HuH-7 (cell line): ENCODE measurements at places on chromosomes 11 and 22.

DNA sequence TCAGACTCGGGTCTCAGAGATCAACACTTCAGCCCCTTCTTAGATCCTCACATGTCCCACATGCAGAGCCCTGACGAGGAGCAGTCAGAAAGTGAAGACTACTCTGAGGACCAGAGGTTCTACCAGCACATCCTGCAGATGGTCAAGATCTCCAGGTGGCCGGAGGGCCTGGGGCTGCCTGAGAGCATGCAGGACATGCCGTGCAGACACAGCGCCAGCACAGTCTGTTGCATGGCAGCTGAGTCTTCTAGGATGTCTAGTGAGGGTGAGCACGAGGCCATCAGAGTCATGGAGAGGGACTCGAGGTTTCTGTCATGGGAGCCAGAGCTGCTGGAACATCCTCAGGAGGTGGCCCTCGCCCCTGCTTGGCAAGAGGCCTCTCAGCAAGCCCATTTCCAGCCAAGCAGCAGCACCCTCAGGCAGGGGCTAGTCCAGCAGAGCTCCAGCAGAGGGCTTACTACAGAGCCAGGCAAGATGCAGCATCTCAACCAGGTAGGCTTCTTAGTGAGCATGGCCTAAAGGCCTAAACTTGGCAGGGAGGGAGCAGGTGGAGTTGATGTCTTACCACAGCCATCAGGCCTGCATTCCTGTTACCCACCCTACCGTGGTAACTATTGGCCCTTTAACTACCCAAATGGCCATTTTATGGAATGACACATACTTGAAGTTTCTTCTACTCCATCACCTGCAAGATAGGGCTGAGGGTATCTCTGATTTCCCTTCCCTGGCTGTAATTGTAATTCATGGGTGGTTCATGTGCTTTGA is 28.7 kb downstream of the CEP164 start:
- no peak for DNase-seq

- DNase-seq = no peak
Measured at GRCh38 chr11:92455210-92455790, 230.7 kb downstream of the FAT3 start.

DNA sequence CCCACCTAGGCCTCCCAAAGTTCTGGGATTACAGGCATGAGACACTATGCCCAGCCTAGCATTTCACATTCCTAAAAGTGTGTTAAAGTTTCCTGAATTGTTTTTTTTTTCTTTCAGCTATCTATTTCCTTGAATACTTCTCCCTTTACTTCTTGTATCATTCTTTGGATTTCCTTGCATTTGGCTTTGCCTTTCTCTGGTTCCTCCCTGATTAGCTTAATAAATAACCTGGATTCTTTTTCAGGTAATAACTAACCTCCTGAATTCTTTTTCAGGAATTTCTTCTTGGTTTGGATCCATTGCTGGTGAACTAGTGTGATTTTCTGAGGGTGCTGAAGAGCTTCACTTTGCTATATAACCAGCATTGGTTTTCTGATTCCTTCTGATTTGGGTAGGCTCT is 47.9 kb downstream of the MRGPRX2 start:
- no peak for DNase-seq

DNA sequence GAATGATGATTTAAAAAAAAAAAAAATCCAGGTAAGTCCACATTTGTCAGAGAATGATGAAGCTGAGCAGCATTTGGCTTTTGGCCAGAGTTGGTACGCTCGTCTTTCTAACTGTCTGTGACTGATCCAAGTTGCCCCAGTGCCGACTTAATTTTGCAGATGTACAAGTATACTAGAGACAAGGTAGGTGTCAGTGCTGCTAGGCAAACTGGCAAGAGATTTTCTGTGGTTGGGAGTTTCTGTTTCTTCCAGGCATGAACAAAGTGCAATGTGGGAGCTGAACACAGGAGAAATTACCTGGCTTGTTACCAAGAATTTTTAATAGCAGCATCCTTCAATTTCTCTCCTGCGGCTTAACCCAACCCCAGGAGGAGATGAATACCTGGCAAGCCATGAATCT is 307.7 kb downstream of the BUD13 start:
- no peak for DNase-seq

DNA sequence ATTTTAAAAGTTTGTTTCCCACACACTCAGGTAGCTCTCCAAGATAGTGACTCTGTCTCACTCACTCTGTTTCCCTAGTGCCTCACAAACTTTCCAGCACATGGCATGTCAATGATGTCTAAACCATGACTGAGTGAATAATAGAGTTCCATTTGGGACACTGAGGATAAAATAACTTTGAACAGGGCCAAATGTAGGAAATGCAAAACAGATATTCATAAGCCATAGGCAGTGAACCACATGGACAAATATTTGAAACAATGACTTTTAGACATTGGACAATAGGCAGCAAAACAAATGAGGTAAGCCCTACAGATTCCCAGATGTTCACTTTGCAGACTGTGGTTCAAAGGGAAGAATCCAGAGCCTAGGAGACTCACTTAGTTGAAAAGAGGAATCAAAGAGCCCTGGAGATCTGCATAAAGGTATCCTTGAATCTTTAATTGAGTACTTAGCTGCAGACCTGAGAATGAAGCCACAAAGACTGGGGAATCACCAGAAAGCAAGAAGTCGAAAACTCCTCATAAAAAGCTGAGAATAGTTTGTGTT is 173.3 kb downstream of the FAM76B start:
- no peak for DNase-seq

DNA sequence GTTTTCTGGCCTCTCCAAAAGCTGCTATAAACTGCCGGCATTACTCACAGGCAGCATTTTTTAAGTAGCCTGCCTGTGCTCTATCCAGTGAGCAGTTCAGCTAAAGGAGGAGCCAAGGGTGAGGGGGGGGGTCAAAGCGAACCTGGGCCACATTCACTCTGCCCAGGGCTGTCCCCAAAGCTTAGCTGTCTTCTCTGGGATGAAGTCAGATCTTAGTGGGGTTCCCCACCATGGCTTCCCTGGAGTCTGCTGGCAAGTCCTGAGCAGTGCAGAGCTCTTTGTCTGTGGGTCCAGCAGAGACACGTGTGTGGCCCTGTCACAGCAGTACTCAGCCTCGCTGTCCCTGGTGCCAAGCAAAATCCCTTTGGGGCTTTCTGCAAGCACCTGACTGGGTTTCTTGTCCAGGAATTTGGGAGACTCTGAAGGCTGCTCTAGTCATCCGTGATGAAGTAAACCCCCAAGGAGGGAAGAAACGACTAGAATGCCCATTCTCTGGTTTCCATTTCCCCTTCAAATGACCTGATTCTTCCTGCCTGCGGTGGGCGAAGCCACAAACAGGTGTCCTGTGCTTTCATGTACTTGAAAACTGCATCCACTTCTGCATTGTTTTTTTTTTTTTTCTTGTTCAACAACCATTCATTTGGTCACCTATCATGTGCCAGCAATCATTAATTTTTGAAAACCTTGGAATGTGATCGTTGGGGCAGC is 2.6 kb downstream of the KCNJ5 start:
- DNase-seq = no peak

DNA sequence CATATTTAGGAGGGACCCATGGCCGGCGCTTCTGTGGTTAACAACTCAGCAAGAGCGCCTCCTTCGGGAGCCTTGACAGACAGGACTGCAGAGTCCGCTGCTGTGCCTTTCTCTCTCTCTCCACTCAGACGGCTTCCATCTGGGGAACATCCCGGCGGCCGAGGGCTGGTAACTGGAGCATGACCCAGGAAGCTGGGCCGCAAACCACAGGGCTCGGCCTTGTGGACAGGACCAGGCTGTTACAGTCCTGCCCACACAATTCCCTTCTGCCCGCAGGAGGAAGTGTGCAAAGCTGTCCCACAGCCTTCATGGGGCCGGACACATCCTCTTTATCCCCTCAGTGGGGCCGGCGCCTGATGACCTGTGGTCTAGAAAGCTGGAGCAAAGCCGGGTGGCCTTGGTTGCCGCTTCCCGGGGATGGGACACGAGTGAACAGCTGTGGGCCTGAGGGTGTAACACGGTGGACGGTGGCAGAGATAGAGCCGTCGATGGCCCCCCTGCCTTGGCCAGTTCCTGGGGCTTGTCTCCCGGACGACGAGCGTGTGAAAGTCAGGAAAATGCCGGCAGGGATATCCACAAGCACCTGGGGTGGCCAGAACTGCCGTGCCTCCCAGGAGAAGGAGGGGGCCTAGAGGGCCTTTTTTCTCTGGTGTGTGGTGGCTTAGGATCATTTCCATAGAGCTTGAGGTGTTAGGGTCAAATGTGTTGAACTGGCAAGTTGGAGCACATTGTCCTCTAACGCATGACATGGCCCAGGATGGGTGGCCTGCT is 50.1 kb downstream of the FBLN1 start:
- DNase-seq = no peak

GRCh38 chr11:15918212-15918611 is 438.1 kb downstream of the SOX6 start:
- no peak for DNase-seq

DNA sequence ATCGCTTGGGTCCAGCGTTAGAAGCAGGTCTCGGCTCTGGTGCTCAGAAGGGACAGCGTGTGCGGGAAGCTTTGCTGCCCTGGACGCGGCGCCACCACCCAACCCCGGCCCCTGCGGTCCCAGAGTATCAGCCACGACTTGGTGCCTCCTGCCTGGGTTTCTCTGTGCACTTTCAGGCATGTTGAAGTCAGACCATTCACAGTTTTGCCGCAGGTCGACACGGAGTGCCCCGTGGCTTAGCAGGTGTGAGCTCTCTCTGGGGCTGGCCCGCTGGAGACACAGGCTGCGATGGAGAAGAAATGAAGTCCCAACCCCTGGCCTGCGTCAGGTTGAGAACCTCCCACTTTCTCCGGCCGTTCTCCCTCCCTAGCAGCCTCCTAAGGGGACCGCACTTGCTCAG is 494.5 kb downstream of the BRD1 start:
- no peak for DNase-seq

DNA sequence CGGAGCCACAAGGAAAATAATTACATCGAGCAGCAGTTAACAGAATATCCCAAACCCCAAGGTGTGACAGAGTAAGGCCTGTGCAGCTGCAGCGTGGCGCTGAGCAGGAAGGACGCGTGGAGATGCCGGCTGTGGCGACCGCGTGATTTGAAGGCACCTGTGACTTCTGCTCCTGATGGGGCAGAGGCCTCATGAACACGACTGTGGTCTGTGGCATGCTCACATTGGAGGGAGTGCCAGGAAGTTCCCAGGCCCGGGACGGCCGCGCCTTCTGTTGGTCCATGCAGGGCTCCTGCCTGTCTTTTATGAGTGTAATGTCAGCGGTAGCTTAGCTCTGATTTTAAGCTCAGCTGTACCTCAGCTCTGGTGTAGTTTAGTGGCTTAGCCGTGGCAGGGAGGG is 50.4 kb downstream of the TPCN2 start:
- DNase-seq = no peak

DNA sequence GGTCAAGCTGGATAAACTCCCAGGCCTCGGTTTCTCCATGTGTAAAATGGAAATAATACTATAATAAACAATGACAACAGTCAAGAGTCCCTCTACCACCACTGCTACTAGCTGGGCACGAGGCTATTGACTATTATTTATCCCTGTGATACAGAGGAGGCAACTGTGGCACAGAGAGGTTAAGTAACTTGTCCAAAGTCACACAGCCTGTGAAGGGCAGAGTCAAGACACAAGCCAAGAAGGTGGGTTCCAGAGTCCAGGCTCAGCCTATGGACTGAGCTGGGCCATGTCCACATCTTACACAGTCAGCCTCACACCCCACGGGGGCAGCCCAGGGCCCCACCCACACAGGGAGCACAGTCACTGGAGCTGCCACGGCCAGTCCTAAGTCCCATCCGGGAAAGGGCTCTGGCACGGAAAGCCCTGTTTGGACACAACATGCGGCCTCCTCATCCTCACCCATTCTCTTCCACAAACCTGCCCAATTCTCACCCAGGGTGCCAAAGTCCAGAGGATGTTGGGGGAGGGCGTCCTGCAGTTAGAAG is 384.0 kb downstream of the SHANK2 start:
- DNase-seq = no peak

GRCh38 chr22:40668611-40669411 is 10.5 kb upstream of the MCHR1 start:
- no peak for DNase-seq

DNA sequence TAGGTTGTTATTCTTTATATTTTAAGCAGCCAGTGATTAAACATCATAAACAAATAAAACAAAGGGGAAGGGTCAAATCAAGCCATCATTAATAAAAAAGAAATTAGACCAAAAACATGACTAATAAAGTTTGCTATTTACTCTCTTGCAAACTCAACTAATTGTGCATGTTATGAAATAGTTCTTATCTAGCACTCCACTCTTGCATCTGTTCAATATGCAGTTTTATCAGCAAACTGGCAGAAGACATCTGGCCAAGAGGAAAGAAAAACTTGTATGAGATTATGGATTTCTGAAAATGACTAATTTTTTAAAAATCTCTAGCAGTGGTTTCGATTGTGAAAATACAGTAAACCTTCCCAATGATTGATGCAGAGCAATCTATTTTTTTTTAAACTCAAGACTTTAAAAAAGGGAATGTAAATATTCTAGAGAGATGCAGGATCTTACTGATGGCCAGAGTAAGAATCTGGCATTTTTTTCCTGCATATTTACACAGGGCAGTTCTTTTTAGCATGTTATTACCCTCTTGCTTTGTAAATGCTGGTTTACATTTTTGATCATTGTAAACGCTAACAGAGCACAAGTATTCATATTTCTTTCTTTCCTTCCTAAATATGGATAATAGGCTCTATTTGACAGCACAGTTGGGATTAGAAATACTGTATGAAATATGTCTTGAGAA is 83.3 kb downstream of the GRIA4 start:
- no peak for DNase-seq

DNA sequence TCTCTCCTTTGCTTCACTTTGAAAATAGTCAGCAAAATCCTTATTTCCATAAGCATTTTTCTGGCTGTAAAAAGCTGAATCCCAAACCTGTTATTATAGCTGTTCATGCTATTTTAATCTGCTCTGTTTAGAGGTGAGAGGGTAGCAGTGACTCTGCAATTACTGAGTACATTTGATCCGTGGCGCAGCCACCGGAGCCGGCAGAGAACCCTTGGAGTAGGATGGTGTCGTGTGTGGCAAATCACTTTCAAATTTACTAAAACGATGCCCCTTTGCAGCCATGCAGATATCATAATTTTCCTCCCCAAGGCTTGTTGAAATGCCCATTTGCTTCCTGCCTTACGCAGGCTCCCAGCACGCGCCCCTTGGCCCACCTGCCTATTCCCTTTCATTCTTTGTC is 69.6 kb downstream of the ZBTB16 start:
- DNase-seq = no peak

DNA sequence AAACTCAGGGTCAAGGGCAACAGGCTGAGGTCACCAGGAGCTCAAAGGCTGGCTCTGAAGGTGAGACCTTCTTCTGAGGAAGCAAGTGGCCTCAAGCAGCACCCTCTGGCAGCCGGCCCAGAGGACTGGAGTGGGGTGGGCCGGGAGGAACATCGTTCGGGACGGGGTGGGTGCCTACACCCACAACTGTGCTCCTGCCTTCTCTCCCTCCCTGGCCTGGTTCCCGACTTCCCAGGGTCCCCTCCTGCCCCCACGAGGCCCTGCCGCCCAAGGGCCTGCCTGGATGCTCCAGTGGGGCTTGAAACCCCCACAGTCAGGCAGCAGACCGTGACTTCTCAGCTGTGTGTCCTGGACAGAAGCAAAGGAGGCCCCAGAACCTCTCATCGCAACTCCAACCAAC is 195.7 kb downstream of the IGLL1 start:
- no peak for DNase-seq

GRCh38 chr22:37148031-37148651 is 1.6 kb downstream of the IL2RB start:
- no peak for DNase-seq

GRCh38 chr11:134337051-134337450 is 5.3 kb downstream of the GLB1L2 start:
- no peak for DNase-seq

GRCh38 chr11:10023212-10023611 is 270.8 kb downstream of the SBF2 start:
- DNase-seq = no peak

- no peak for DNase-seq
Measured at GRCh38 chr11:133946541-133947318, 10.0 kb downstream of the IGSF9B start.
